Aorta (tissue), 5 donors: ENCODE measurements at places on chromosomes 3 and 15. TPM values are rescaled to one million over a fixed set of nuclear protein-coding genes. Genes with fewer than 3 reads are reported as not detected.

C3orf70 gene
- total RNA-seq, result 20.4 TPM

GRCh38 chr15:42151141-42151561 lies 5.3 kb downstream of the PLA2G4F start:
- DNase-seq, result no peak

DNA sequence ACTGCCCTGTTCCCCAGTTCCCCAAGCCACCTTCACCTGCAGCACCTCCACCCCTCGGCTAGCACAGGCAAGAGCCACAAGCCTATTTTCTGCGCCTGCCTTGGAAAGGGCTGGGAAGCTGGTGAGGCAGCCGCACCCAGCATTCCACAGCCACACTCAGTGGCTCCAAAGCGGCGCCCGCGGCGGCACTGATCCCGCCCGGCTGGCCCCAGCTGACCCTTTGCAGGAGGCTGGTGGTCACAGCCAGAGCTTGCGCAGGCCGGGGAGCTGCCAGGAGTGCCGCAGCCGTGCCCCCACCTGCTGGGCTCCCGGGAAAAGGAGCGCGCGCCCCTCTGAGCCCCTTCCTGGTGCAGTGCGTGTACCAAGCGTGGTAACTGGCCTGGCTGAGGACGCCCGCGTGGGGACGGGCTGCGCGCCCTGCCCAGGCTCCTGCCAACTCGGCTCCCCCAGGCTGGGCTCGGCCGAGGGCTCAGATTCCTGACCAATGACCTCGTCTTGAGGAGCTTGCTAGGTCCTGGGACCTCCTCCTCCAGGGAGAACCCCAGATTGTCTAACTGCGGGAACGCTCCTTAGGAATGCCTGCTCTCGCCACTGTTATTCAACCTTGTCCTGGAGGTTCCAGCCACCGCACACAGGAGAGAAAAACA lies 13.3 kb downstream of the GRAMD2A start:
- peak; percentile 62 for DNase-seq

DNA sequence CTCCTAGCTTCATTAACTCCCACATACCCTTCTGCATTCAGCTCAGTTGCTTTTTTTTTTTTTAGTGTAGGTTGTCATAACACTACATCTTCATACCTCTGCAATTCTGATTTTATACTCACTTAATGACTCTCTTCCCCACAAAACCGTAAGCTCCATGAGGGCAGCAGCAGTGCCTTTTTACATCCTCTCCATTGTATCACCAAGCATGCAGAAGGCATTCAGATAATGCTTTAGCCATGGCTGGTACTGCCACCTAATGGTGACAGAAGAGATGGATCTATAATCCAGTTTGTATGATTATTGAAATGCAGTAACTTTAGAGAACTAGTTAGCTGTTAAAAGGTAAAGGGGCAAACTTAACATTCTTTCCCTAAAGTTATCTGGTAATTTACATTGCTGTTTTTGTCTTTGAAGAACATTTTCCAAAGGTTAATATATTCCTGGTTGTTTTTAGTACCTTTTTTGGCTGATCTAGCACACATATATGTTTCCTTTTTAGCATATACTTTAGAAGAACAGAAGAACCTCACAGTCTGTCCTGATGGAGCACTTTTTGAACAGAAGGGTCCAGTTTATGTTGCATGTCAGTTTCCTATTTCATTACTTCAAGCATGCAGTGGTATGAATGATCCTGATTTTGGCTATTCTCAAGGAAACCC lies 36.8 kb downstream of the ATP1B3 start:
- no peak for DNase-seq

- no peak for DNase-seq
Measured at GRCh38 chr3:177935047-177935446, 601.2 kb upstream of the KCNMB2 start.

DNA sequence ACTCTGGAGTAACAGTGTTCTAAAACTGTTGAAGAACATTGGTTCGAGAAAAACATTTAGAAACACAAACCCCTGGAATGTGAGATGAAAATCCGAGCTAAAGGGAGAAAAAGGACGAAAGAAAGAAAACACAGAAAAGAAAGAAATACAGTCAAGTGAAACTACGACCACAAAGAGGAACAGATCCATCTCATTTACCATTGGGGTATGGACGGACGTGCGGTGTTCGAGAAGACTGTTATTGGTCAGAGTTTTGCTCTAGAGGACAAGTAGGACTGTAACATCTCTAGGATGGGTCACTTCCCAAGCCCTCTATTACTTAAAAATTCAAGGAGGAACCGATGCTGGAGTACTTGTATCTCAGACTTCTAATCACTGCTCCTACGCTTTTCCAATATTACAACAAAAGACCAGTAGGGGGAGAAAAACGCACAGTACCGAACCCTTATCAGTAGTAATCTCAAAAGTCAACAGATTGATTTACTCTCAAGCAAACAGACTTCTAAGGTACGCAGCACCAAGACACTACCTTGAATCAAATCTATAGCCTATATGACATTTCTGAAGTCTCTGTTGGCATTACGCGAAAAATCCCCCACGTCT lies 1.1 kb upstream of the PIK3CA start:
- DNase-seq, result no peak

GRCh38 chr15:84799511-84800187 lies 17.5 kb upstream of the ALPK3 start:
- DNase-seq, result no peak

DNA sequence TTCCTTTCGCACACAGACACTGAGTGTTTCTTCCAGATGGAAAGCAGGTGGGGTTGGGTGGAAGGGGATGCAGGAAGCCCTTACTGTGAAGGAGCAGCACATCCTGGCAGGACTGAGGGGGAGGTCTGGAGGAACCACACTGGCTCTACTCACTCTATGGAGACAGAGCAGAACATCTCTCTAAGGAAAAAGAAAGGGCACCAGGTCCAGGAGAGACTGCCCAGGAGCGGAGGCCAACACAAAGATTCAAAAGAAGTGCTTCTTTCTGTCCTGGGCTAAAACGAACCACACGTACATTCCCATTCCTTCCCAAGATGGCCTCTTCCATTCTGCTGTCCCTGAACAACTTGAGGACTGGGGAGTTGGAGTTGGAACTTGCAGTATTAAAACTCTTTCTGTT lies 13.8 kb upstream of the VIPR1 start:
- no peak for DNase-seq
